ENCODE measurements at places on chromosomes 11 and 22.
A peak's percentile ranks its signal among the peaks of the same experiment; 100 is the strongest.

DNA sequence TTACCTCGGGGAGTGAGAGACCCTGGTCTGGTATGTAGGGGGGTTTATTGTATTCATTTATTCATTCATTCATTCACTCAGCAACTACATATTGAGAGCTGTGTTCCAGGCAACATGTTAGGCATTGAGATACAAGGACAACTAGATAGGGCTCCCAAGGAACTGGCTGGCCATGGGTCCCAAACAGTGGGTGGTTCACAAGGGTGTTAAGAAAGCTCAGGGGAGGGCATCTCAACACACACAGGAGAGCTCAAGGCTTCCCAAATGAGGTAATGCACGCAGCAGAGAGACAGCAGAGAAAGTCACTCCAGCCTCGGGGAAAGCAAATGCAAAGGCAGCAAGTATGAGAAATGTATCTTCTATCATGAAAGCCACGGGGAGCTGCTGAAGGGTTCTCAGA lies 51.8 kb downstream of the BTG4 start:
- no peak for DNase-seq

GRCh38 chr11:121300972-121301699 lies 8.6 kb downstream of the SC5D start:
- no peak for DNase-seq

DNA sequence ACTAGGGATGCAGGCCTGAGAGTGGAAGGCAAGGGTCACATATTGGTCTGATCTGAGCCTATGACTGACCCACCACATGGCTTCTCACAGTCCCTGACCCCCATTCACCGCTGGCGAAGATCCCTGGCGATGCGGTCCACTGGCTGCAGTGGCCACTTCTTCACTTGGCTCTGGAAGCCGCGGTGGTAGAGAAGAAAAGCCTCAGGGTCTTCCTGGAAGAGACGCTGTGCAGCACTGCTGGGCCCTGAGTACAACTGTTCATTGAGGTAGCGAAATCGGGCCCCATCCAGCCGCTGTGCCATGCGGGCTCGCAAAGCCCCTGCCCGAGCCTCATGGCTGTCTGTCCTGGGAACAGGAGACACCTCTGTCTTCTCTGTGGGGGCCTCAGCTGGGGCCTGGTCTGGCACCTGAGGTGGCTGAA lies 2.4 kb downstream of the RRP8 start:
- DNase-seq = no peak

- DNase-seq = no peak
Measured at GRCh38 chr22:37442135-37442534, 14.9 kb upstream of the ELFN2 start.

DNA sequence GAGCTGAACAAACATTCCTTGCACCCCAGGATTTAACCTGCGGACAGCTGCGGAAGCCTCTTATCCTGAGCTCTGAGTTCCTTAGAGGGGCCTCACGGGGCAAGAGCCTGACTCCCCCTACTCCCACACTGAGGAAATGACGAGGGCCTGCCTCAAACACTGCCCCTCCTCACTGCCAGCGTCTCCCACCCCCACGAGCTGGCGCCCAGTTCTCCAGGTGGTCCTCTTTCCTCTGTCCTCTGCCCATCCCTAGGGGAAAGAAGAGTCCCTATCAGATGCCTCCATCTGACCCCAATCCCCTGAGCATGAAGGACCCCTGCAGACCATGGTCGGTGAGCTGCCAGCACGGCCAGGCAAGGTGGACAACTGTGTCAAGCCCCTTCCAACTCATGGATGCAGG lies 14.3 kb downstream of the CHST1 start:
- DNase-seq = no peak

DNA sequence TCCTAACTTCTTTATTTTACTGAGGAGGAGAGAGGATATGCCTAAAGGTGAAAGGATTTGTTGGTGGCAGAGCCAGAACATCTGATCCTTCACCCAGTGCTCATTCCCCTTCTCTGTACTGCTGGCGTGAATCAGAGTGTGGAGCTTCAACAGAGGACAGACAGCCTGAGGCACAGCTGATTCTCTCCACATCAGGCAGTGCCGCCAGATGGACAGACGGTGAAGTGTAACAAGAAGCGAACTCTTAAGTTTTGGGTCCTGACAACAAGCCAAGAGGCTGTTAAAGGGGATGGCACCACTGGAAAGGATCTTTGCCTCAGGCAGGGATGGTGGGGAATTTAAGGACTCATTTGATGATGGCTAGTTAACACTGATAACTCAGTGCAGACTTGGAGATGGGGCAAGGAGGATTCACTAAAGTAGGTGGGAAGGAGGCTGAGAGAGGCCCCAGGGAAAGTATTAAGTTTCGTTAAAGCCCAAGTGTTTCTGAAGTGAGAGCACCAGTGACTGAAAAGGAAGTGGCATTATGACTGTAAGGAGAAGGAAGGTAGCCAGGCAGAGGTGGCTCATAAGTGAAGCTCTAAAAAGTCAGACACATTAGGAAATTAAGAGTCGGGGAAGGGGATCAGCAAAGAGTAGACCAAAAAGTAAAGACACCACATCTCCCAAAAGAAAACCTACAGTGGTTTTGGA lies 81.3 kb downstream of the CLPB start:
- no peak for DNase-seq

GRCh38 chr11:115665175-115665821 lies 161.1 kb upstream of the CADM1 start:
- no peak for DNase-seq

- DNase-seq = no peak
Measured at GRCh38 chr11:134393638-134394037, 18.4 kb downstream of the B3GAT1 start.

- no peak for DNase-seq
Measured at GRCh38 chr11:68521969-68522652, 61.6 kb downstream of the PPP6R3 start.

DNA sequence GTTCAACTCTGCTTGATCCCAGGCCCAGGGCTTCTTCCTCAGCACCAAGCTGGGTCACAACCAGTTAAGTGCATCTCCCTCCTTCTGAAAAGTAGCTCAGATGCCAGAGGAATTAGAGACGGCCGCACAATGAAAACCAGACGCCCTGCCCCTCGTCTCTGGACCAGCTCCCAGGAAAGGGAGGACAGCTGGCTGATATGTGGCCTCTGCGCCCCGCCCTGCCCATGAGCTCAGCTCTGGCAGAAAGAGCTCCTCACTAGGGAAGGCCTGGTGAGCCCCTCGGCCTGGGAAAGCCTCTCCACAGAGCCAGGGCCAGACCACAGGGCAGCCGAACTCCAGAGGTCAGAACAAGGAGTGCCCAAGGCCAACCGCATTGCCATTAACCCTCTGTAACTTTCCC lies 18.1 kb upstream of the SCGB1A1 start:
- no peak for DNase-seq

- no peak for DNase-seq
Measured at GRCh38 chr11:112016088-112016764, 9.0 kb upstream of the DLAT start.

DNA sequence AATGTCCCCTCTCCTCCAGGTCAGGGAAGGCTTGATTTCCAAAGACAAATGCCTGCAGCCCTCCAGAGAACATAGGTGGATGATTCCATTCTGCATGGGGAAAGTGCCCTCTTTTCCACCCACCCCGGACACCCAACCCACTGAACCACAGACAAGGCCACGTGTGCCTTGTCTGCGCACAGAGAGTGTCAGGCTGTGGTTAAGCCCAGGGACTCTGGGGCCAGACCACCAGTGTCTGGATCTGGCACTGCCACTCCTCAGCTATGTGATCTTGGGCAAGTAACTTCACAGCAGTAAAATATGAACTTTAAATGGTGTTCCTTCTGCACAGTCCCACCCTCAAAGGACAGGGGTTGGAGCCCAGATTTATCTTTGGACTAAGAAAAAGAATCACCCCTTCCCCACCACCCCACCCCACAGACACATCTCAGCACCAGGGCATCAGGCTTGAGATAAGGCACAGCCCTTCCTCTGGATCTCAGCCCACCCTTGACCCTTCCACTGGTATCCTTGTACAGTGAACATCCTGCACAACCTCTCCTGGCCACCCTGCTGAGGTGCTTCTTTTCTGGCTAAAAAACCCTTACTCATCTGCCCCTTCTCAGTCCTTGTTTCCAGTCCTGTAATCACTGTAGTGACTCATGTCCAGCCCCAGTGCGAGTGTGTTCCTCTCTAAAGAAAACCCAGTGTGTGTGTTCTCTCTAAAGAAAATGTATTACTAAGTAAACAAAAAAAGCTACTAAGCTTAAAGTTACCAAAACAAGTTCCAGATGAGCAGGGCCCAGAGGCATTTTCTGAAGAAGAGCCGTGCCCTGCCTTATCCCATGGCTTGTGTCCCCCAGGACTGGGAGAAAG lies 1.9 kb upstream of the PTGDR2 start:
- DNase-seq = no peak

DNA sequence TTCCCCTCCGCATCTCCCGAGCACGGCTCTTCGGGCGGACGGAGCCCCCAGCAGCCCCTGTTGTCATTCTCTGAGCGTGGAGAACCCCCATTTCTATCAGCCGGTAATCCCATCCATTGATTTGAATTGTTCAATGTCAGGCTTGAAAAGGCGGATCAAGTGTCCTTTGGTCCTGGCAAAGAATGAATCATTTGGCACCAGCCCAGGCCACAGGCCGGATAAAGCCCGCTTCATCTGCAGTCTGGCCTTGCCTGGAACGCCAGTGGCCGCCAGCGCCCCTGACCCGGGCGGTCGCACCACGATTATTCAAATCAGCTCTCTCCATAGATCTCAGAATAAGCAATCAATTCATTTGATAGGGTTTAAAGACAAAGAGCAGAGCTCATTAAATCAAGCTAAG lies 188.9 kb downstream of the BRD1 start:
- no peak for DNase-seq

GRCh38 chr11:83093634-83094033 lies 21.9 kb upstream of the RAB30 start:
- DNase-seq = no peak

GRCh38 chr11:120324932-120325810 lies at the start of gene TLCD5:
Gene TLCD5 (plus strand): TSS chr11:120325299. CDS start chr11:120327442, 2,143 bp downstream.
- peak; percentile 81 for DNase-seq

- DNase-seq = no peak
Measured at GRCh38 chr22:17971711-17972110, 52.6 kb downstream of the MICAL3 start.

DNA sequence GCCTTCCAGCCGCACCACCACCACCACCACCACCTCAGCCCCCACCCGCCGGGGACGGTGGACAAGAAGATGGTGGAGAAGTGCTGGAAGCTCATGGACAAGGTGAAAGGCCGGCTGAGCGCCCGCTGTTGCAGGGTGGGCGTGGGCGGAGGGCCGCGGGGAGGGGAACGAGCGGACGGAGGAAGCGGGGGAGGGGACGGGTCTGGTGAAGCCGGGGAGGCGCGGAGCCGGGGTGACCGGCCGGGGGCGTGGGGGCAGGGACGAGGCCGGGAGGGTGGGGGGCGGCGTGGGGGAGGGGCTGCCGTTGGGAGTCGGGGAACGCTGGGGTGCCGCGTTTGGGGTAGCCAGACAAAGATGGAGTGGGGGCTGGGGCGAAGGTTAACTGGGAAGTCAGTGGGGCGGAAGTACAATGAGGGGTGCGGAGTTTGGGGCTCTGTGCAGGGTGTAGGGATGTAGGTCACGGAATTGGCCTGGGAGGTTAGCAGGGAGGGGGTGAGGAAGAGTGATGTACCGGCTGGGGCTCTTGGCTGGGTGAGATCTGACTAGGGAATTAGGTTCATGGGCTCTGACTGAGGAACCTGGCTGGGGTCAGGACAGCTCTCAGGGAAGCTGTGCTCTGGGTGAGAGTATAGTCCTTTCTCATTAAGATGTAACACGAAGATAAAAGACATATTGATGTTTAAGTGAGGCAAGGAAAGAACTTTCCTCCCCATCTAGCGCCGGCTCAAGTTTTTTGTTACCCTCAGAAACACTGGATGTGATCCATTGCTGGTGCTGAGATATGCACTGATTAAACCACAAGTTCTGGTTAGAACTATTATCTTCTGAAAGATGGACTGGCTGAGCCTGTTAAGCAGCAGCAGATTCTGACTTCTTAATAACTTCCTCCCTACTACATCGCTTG lies 624 bp downstream of the CBL start:
- peak; percentile 22 for DNase-seq

DNA sequence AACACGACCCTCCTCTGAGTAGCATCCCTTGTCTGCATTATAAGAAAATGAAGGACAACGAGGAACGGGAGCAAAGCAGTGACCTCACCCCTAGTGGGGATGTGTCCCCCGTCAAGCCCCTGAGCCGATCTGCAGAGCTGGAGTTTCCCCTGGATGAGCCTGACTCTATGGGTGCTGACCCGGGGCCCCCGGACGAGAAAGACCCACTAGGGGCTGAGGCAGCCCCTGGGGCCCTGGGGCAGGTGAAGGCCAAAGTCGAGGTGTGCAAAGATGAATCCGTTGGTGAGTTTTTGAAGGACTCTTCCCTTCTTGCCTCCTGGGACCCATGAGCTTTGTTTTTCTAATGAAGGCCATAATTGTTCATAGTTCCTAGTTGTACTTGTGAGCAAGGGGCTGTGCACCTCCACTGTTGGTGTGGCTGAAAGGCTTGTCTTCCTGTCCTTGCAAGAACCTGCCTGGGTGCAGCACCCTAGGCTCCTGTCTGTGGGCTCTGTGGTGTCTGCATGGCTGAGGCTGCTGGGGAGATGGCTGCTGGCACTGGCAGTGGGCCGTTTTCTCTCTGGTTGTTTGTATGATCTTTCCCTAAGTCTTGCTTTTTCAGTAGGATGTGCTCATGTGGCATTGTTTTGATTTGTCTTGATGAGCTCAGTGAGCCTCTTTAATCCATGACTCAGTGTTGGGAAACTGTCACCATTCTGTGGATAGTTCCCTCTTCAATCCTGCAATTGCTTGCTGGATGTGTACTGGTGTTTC lies 10.1 kb downstream of the DGCR8 start:
- no peak for DNase-seq

DNA sequence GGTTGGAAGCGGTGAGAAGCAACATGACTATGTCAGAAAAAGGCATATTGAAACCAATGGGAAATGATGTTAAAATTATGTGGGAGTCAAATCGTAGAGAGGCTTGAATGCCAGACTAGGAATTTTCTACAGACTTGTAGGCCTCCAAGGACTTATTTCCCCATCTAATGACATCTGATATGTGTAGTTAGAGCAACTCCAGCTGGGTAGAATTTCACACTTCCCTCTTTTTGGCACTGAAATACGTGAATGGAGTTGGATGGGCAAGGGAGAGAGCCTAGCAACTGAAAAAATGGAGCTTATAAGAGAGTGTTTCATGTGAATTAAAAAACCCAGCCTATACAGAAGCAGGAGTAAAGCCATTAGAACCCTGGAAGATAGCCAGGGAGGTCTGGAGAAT lies 304.2 kb downstream of the INSC start:
- DNase-seq = no peak

GRCh38 chr11:15761235-15761634 lies 595.1 kb downstream of the SOX6 start:
- DNase-seq = no peak

Measured in common myeloid progenitor, CD34-positive (primary cell).